ELF-1 (cell line): ENCODE measurements at places on chromosomes 16 and 17.

DNA sequence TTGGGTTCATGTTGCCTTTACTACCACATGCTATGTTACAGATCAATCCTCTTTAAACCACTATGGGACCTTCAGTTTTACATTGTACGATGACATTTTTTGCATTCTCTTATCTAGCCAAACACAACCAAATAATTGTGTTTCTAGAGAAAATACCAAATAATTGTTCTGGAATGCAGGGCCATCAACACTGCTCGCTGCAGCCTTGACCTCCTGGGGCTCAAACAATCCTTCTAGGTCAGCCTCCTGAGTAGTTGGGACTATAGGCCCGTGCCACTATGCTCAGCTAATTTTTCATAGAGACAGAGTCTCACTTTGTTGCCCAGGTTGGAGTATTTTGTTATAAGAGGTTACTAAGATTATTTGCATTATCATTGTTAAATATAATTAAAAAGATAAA lies 237.5 kb upstream of the PMFBP1 start:
- DNase-seq: no peak

GRCh38 chr16:69466547-69466946 lies 42.1 kb downstream of the CYB5B start:
- DNase-seq: no peak

DNA sequence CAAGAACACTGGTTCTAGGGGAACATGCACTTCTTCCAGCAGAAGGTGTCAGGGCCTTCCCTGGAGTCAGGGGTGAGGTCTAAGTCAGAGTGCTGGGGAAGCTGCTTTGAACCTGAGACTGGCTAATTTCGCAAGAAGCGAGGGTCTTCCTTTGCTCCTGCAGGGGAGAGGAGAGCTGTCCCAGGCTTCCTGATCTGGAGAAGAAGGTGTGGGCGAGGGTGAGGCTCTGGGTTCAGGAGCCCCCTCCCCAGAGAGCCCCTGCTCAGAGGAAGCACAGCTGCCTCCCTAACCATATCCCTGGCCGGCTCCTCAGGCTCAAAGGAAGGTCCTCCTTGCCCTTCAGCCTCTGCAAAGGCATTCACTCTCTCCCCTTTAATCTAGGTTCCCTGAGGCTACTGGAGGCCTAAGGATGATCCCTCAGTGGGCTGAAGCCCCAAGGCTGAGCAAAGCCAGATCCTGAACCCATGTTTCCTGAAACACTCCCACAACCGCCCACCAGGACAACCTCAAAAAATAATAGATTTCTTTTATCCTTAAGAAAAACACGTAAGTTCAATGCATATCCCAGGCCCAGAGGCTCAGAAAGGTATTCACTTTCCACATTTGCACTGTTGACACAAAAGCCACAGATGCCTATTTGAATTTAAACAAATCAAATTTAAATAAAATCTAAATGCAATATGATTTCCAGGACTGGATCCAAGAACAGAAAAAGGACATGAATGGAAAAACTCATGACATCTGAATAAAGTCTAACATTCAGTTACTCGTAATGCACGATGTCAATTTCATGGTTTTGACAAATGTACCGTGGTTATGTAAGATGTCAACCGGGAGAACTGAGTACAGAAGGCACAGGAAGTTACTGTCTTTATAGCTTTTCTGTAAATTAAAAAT lies 71.5 kb upstream of the RCVRN start:
- DNase-seq: peak; percentile 53

GRCh38 chr16:22373662-22374310 lies 633 bp downstream of the CDR2 start:
- peak; percentile 60 for DNase-seq

- DNase-seq: peak; percentile 78
These were observed 11.9 kb upstream of the GLIS2 start for GRCh38 chr16:4303973-4304372.

GRCh38 chr16:68190081-68190480 lies 45.8 kb downstream of the ESRP2 start:
- DNase-seq: no peak

- no peak for DNase-seq
These were observed 12.5 kb downstream of the SREBF1 start for GRCh38 chr17:17824119-17824782.

GRCh38 chr16:53159781-53160436 lies 105.1 kb downstream of the CHD9 start:
- peak; percentile 30 for DNase-seq

DNA sequence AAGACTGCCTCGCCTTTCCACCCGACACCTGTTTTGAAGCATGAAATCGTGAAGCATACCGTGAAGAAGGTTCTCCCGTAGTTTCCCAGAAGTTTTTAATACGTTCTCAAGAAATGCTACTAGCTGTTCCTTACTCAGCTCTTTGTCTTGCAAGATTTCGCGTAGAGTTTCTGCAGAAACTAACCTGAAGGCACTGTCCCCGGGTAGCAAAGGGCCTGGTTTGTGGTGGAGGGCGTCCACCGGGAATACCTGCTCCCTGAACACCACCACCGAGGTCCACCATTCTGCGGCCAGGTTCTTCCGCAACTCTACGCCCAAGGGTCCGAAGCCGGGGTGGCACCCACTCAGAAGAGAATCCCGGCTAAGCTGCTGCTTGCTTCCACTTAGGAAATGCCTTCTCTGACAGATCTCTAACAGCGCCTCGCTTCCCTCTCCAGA lies 487 bp downstream of the POLG2 start:
- no peak for DNase-seq

DNA sequence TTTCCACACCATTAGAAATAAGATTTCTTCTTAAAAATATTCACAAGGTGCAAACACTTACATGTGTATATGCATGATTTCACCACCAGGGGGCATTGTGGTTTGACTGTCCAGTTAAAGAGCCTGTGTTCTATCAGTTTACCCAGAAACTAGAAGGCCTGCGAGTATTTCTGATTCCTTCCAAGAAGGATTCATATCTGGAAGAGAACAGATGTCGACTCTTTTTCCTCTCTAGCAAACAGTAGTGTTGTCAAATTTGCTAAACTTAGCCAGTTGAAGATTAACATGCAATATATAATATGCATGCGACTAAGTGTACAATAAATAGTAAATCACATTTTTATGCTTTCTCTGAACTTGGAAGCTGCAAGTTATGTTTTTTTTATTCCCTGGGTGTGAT lies 404.1 kb downstream of the WWOX start:
- DNase-seq: no peak

GRCh38 chr17:40290629-40291280 lies 3.1 kb downstream of the CDC6 start:
- DNase-seq: no peak

DNA sequence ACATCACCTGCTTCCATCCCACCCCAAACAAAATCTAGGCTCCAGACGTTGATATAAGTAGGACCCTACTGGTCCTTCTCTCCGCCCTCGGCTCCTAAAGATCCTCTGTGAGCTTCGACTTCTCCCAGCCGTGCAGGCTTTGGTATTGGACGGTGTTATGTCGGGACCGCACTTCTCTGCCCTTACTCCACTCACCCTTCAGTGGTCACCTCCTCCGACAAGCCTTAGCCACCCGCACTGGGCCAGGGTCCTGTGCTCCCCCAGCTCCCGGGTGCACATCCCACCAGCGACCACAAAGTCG lies 1.6 kb downstream of the PSMB10 start:
- no peak for DNase-seq

GRCh38 chr17:81431545-81432482 lies 36.6 kb downstream of the BAHCC1 start:
- DNase-seq: no peak

GRCh38 chr16:84599521-84600202 lies 18.2 kb downstream of the COTL1 start:
- peak; percentile 83 for DNase-seq

- no peak for DNase-seq
These were observed 1.9 kb downstream of the PRAC1 start for GRCh38 chr17:48720266-48721008.

GRCh38 chr16:66287926-66288325 lies 78.6 kb upstream of the CDH5 start:
- no peak for DNase-seq

DNA sequence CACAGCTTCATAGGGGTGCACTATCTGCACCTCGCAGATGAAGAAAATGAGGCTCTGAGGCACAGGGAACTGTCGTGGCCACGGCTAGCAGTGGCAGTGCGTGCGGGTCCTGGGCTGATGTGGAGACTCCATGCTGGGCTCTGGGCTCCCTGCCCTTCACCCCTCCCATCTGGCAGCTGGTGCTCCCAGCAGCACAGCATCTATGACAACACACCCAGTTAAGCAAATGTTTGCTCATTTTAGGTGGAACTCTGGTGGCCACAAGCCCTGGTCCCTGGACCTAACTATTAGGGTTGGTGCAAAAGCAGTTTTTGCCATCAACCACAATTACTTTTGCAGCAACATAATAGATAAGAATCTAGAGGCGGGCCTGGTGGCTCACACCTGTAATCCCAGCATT lies 30.9 kb downstream of the IFT140 start:
- DNase-seq: no peak

GRCh38 chr17:71320009-71320796 lies 800.6 kb upstream of the SOX9 start:
- no peak for DNase-seq

- no peak for DNase-seq
These were observed 24.9 kb downstream of the TRIM16 start for GRCh38 chr17:15659236-15659635.

DNA sequence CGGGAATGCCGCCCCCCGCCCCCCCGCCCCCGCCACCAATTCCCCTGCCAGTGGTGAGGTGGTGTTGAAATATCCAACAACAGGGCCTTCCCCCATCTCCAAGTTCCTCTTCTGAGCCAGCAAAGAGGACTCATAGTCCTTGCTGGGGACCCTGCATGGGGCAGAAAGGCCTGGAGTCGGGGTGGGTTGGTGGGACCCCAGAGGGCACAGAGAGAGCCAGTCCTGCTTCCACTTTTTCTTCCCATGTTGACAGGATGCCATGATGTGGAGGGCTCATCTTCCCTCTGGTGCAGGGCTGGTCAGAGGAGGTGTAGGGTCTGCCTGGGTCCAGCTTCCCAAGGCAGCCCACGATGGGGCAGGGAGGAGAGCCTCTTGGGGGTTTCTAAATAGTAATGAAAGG lies 49.0 kb upstream of the PIK3R6 start:
- no peak for DNase-seq

DNA sequence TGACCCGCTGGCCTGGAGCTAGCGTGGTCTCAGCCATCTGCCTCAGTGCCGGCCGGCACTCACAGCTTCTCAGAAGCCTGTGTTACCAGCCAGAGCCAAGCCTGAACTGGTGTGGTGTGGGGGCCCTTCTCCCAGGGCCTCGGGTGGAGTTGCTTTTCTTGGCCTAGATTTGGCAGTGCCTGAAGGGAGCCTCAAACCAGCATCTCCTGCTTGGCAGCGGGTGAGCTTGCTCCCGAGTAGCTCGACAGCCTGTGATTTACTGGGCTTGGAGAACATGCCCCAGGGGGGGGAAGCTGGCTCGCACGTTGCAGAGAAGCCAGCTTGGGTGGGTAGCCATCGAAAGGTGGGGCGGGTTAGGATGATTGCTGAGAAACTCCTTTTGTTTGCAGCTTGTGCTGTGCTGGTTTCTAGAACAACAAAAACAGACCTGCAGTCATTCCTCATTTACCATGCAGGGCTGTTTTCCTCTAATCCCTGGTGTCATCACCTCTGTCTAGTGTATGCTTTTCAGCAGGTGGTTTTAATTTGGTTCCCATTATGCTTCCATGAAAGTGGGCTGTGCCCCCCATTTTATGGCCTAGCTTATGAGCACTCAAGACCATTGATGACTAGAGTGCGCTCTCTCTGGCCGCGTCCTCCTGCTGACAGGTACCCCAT lies 42.2 kb downstream of the TBCD start:
- peak; percentile 58 for DNase-seq

DNA sequence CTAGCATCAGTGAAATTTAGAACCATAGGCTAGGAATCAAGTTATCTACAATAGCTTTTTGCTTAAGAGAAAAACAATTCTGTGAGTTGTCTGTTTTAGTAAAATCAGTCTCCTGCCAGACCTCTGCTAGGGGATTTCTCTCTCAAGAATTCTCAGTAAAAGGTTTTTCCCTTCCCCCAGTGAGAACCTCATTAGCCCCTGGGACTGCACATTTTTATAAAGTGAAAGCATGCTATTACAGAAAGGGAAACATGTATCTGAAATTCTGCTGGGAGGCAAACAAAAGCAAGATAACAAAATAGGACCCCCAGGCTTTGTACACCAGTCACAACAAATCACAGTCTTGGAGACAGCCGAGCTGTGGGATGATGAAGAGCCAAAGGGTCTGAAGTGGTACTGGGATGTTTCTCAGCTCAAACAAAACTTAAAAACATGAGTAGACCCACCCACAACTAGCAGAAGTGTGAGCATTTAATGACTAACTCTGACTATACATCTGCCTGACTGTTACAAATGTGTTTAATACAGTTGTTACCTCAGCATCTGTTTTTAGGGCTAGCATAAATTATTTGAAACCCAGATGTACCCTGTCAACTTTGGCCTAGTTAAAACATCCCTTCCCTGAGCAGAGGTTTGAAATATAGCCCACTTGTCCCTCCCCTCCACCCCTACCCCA lies 20.0 kb upstream of the GLG1 start:
- no peak for DNase-seq

DNA sequence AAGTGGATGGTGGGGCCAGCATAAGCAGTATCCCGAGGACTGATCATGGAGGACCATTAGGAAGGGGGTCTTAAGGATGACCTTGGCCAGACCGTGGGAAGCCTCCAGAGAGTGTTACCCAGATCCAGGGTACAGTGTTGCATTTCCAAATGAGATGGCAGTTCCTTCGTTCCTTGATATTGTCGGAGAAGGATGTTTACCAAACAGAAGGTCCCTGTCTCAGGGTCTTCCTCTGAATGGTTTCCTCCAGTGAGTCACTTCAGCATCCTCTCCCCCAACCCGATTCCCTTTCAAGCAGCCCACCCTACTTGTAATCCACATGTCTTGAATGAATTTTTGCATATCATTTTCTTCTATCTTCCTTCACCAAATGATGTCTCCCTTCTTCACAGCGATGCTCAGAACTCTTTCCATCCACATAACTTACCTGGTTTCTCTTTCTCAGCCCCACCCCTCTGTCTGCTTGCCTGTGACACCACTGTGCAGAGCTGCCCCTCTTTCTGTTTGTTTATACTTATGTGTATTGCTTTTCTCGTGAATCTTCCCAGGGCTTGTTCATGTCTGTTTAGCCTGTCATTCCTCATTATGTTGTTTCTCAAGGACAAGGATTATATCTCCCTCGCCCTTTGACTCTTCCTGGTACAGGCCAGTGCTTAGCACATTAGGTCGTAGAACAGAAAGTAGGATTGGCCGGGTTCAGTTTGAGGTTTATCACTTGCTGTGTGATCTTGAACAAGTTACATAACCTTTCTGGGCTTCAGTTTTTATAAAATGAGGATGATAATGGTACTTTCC lies 5.7 kb downstream of the GOSR2 start:
- DNase-seq: no peak
